ENCODE measurements at places on chromosomes 16 and 17.

DNA sequence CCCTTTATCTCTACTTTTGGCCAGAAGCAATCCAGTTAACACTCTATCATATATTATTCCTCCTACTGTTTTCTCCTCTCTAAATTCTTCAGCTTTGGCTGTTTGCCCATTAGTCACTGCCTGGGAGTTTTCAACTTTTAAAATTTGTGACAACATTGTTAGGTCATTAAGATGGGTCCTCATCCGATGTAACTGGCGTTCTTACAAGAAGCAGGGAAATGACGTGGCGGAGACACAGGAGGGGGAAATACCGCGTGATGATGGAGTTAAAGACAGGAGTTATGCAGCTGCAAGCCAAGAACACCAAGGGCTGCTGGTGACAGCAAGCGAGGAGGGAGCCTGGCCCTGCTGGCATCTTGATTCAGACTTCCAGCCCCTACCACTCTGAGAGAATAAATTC is 34.8 kb upstream of the CPHXL start:
- DNase-seq: no peak

DNA sequence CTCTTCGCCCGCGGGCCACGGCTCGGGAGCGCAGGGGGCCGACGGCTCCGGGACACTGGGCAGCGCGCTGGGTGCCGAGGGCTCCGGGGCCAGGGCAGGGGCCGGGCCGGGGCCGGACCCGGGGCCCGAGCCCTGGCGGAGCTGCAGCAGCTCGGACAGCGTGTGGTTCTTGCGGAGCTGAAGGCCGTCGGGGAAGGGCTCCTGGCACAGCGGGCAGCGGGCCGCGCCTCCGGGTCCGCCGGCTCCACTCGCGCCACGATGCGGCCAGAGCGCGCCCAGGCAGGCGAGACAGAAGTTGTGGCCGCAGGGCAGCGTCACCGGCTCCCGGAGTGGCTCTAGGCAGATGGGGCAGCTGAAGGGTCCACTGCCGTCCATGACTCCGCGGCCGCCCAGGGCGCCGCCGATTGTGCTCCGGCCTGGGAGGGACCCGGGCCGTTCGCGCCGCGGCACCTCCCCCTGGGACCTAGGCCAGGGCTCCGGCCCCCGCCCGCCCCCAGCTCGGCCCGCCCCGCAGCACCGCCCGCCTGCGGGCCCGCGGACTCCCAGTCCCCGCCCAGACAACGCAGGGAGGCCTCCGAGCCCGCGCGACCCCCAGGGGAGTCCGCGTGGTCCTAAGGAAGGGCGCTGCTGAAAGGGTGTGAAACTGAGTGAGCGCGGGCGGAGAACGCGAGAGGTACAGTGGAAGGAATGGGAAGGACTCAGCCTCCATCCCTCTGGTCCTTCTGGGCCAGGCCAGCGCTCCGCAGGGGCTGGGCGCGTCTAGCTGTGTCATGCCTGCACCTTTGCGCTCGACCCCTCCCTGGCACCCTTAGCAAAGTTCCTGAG is at the start of gene TRIM47:
Gene TRIM47 (minus strand): TSS at position 408 of the 825 bp plus-strand sequence. CDS start 33 bp downstream, at position 375.
- no peak for DNase-seq

DNA sequence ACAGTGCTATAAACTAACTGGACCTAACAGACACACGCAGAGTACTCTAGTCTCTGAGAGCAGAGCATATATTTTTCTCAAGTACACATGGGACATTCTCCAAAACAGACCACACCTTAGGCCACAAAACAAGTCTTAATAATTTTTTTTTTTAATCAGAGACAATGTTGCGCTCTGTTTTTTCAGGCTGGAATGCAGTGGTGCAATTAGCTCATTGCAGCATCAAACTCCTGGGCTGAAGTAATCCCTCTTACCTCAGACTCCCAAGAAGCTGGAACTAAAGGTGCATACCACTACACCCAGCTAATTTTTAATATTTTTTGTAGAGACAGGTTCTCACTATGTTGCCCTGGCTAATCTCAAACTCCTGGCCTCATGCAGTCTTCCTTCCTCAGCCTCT is 37.7 kb downstream of the ULK2 start:
- no peak for DNase-seq

GRCh38 chr16:83955218-83956130 is 2.4 kb downstream of the OSGIN1 start:
- DNase-seq: no peak

DNA sequence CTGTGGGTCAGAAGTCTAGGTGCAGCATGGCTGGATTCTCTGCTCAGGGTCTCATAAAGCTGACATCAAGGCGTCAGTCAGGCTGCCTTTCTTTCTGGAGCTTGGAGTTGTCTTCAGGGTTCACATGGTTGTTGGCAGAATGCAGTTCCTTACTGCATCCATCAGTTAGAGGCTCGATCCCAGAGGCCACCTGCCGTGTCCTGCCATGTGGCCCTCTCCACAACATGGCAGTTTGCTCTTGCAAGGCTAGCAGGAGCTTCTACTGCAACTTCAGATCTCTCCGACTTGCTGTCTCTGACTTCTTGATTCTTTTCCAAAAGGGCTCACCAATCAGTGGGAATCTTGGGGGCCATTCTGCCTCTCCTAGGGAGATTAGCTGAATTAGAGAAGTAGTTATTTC is 11.9 kb downstream of the PITPNC1 start:
- no peak for DNase-seq

GRCh38 chr17:76940738-76941350 is 72.6 kb downstream of the MGAT5B start:
- no peak for DNase-seq

DNA sequence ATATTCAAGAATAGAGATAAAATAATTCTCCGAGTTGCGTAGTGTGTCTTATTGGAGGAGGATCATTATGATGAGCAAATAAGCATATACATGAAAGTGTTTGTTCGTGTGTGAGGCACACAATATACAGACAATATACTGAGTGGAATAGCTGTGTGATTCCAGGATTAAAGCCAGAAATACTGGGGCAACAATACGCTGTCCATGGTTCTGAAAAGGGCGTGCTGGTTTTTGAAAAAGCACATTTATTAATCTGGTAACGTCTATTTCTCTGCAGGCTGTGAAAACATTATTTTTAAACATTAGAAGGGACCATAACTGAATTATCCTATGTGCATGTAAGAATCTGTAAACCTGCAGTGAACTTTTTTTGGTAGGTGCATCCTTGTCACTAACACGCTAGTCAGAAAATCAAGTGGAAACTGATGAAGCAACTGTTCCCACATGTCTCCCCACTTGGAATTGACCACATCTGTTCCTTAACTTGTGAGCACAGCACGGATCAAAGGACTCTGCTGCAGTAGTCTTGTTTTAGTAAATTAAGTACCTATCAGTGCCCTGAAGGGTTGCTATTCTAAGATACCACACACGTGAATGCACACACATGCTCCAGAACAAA is 346.0 kb downstream of the GRIN2A start:
- DNase-seq: no peak

- DNase-seq: peak; percentile 22
Observed at GRCh38 chr17:8300627-8301242, 5.5 kb upstream of the SLC25A35 start.

DNA sequence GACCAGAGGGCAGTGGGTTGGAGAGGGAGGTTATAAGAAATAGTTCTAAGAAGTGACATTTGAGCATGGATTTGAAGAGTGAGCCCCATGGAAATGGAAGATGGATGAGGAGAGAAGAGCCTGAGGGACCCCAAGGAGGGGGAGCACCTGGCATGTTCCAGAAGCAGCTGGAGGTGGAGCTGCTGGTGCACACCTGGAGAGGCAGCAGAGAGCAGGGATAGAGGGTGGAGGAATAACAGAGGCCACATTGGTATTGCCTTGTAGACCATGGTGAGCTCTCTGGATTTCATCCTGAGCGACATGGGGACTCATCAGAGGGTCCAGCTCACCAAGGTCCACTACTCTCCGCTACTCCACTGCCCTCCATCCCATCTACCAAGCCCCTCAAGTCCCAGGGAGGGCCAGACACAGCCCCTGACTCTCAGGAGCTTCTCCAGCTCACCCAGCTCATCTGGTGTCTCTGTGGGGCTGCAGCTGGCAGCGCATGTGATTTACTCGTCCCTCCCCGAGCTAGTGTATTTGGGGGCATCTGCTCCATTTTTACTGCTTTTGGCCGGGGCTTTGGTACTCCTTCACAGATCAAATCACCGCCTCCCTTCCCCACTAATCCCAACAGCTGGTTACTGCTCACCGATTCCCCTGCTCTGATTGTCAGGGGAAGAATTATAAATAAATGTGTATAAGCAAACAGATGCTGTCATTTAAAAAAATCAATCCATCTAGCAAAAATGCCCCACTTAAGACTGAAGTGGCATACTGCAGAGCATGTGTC is 22.1 kb upstream of the KDM8 start:
- no peak for DNase-seq

DNA sequence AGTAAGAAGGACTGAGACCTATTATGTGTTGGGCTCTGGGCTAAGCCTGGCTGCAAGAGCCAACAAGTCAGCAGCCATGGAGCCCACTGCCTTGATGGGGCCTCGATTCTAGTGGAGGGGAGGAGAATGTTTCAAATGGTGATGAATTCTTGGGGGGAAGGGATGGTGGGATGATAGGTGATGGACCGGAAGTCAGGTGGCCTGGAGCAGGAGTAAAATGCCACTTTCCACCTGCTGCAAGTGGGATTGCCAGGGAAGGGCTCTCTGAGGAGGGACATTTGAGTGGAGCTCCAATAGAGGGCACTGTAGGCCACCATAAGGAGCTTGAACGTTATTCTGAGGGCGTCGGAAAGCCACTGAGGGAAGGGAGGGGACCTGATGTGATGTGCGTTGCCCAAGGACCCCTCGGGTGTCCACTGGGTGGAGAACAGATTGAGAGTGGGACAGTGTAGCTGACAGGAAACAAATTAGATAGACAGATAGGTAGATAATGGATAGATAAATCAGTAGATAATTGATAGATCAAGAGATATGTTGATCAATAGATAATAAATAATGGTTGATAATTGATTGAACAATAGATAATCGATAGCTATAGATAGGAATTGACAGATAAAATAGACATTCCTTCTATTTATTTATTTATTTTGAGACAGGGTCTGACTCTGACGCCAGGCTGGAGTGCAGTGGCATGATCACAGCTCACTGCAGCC is 18.2 kb upstream of the NXPH3 start:
- DNase-seq: no peak

DNA sequence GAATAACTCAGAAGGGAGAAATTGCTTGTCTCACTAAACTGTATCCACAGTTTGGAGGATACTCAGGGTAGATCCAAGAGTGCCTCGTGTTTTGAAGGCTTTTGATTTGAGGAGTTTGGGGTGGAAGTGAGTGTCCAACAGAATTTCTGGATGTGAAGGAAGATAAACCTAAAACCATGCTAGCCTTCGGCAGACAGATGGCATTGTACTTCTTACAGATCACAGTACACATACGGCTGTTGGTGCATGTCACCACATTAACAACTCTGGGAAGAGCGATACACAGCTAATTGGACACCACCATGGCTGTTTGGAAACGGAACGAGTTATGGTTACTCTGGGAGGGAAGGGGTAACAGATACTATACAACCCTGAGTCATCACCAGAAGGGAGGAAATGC is 420.4 kb downstream of the GRIN2A start:
- DNase-seq: no peak

DNA sequence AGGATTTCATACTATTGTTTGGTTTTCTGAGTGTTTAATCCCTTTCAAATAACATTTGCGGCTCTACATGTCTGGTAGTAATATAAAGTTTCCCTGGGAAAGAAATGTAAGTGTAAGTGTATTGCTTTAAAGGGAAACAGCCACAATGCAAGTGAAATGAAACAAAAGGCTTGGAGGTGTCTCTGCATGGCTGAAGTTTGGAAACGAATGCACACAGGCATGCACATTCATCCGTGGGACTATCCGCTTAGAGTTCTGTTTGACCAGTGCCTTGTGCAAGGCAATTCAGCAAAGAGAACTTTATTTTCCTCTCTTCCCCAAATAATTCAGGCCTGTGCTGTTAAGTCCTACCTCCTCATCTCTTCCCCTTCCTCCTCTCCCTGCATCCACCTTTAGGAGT is 56.1 kb upstream of the MRTFB start:
- no peak for DNase-seq

- no peak for DNase-seq
Observed at GRCh38 chr16:54236773-54237172, 49.8 kb downstream of the IRX3 start.

DNA sequence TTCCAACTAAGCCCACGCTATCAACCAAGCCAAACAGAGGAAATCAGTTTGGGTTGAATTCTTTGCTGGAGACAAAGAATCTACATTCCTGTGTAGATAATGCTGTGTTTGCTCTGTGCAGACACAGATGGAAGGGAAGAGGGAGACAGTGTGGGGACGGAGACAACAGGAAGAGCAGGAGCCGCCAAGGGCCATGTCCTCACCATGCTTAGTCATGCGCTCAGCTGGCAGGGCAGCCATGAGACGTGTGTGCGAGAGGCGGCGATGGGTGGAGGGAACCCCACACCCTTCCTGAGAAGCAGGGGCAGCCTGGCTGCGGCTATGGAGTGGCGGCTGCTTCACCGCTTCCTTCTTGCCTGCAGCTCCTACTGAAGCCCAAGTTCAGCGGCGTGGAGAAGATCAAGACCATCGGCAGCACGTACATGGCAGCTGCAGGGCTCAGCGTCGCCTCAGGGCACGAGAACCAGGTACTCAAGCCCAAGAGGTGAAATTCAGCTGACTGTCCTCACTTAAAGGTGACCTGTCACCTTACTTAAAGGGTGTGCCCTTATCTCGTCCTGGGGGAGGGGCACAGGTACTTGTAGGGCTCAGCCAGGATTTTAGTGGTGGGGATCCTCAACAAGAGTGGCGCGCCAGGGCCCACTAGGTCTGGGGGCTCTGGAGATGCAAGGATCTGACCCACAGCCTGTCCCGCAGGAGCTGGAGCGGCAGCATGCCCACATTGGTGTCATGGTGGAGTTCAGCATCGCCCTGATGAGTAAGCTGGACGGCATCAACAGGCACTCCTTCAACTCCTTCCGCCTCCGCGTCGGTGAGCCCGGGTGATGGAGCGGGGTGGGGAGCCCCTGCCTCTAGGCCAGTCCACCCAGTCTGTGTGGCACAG is 47.5 kb downstream of the ADCY7 start:
- peak; percentile 19 for DNase-seq

- no peak for DNase-seq
Observed at GRCh38 chr16:30875871-30876801, 17.7 kb downstream of the BCL7C start.

Measured in stimulated activated CD4-positive, alpha-beta T cell treated with anti-CD3 and anti-CD28 coated beads, TNF-alpha, amount 100 ng/mL, for 48 hours (primary cell).